ENCODE measurements at places on chromosomes 4 and X.

- DNase-seq = no peak
These were observed 632.0 kb upstream of the TENM3 start for GRCh38 chr4:181611033-181611711.

DNA sequence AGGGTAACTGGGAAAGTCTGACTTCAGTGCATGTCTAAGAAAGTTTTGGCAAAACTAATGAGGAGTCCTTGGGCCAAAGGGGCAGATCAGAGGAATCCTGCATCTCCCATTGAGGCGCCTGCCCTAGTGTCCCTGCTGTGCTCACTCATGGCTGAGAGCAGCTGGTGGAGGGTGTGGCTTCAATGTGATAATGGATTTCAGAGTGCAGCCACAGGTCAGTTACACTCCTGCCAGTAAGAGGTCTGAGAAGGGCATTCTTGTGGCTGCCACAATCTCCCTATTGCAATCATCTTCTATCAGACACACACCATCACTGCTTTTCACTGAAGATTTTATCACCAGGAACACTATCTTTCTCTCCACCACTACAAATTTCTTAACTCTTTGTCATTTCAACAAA lies 457.1 kb downstream of the MID1IP1 start:
- DNase-seq = no peak

DNA sequence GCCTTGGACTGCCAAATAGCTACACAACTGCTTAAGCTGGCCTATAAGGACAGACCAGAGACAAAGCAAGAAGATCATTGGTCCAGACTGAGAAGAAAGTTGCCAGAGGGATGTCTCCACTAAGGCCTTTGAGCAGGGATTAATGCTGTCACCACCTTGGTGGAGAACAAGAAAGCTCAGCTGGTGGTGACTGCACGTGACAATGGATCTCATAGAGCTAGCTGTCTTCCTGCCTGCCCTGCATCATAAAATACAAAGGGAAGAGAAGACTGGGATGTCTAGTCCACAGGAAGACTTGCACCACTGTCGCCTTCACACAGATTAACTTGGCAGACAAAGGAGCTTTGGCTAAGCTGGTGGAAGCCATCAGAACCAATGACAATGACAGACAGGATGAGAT lies 40.5 kb upstream of the FAM120C start:
- no peak for DNase-seq

GRCh38 chr4:86250619-86251018 lies 109.2 kb downstream of the MAPK10 start:
- DNase-seq = no peak

- DNase-seq = peak; percentile 30
These were observed at the start of gene TSC22D3 for GRCh38 chrX:107775734-107776511. Gene TSC22D3 (minus strand): TSS chrX:107775787. CDS start chrX:107775419, 368 bp downstream.

DNA sequence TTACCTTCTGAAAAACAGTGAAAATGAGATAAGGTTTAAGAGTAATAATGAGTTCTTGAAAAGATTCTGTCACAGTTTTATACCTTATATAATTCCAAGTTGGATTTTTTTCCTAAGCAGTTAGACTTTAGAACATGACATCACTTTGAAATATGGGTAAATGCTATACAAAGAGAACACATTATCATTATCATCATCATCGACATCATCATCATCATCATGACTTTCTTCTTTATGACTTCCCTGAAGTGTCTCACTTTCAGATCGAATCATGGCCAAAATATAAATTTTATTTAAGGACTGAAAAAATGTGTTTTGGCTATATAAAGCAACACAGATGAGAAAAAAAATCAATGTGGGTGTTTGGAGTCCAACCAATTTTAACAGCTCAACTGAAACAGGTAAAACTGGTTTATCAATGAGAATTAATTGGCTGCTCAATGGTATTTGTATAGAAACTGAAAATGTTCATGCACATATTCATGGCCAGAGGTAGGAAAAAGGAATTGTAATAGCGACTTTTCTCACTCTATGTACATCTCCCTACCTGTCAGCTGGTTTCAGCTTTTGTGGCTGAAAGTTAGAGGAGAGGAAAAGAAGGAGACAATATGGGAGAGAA lies 243.1 kb upstream of the GPC4 start:
- no peak for DNase-seq

DNA sequence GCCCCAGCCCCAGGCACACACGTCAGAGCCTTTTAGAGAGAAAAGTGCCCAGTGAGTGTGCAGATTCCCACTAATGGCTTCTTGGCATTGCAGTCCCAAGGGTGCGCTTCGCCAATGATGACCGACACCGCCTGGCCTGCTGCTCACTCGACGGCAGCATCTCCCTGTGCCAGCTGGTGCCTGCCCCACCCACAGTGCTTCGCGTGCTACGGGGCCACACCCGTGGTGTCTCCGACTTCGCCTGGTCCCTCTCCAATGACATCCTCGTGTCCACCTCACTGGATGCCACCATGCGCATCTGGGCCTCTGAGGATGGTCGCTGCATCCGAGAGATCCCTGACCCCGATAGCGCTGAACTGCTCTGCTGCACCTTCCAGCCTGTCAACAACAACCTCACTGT lies 2.9 kb downstream of the WDR13 start:
- DNase-seq = no peak

DNA sequence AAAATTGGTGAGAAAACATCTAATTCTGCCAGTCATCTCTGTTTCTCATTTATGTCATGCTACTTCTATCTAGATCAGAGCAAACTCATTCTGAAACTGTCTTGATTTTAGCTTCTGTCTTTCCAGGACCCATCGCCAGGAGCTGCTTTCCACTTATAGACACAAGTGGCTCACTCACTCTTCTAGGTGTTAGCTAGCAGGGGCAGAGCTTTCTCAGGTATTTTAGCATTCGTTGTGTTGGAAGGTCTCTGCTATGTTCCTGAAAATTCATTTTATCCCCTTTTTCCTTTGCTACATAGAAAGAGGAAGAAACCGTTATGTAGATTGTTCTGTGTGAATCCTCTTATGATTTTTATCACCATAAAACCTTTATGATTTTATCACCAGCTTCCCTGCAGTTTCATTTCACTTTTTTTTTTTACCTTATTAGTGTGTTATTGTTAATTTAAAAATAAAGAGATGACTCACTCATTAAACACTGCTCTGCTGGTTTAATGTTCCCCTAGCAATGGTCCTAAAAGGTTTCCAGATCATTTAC lies 246.6 kb upstream of the AADAT start:
- no peak for DNase-seq

GRCh38 chr4:101251261-101251660 lies 96.1 kb downstream of the PPP3CA start:
- DNase-seq = no peak

GRCh38 chrX:132612821-132613564 lies 124.2 kb upstream of the MBNL3 start:
- peak; percentile 2 for DNase-seq

DNA sequence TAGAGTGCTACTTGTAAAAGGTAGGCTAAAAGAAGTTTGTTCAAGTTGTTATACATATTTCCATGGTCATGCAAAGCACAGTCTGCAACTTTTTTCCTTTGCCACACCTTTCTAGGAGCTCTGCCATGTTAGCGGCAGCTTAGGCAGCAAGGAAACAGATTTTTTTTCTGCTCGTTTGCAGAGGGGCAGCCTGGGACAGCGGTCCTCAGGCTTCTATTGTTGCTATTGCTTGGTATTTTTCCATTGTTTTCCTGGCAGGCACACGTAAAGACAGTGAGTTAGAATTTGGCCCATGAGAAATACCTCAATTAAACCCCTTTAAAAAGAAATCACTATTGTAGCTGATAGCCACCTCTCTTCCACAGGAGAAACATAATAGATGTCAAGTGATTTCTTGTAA lies 391.4 kb downstream of the SH2D1A start:
- DNase-seq = no peak

DNA sequence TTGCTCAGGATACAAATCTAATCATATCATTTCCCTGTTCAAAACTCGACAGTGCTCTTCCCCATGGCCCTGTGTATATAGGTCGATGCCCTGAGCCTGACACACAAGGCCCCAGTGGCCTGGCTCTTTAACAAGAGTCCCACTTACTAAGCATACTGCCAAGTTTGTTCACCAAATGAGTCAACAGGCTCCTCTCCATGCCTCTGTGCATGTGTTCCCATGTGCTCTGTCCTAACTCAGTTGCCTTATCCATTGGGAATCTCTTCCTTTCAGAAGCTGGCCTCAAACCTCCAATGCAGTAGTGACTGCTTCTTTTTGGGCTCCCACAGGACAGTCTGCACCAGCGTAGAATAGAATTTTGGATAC lies 18.9 kb upstream of the CXCR3 start:
- DNase-seq = no peak

- DNase-seq = no peak
These were observed 84.4 kb downstream of the HTRA3 start for GRCh38 chr4:8353912-8354453.

DNA sequence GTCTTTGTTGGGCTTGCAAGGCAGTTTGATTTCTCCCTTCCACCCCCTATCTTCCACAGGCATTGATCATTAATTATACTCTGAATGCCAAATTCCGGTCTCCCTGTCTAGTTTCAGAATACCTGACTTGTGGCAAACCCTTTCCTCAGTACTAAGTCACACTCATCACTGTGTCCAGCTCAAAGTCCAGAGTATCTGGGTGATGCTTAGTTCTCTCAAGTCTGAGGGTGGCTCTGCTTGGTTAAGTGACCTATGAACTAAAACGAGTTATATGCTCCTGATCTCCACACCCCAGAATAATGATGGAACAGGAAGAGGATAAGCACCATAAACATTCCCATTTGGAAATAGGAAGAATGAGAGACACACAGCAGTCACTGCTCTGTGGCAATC lies 6.5 kb downstream of the SMIM9 start:
- DNase-seq = no peak

- no peak for DNase-seq
These were observed 68.0 kb downstream of the N4BP2 start for GRCh38 chr4:40124690-40125089.

GRCh38 chrX:154043003-154043763 lies 23.5 kb upstream of the IRAK1 start:
- DNase-seq = no peak
